SW 1271 (cell line): ENCODE measurements at places on chromosomes 13 and 19.

DNA sequence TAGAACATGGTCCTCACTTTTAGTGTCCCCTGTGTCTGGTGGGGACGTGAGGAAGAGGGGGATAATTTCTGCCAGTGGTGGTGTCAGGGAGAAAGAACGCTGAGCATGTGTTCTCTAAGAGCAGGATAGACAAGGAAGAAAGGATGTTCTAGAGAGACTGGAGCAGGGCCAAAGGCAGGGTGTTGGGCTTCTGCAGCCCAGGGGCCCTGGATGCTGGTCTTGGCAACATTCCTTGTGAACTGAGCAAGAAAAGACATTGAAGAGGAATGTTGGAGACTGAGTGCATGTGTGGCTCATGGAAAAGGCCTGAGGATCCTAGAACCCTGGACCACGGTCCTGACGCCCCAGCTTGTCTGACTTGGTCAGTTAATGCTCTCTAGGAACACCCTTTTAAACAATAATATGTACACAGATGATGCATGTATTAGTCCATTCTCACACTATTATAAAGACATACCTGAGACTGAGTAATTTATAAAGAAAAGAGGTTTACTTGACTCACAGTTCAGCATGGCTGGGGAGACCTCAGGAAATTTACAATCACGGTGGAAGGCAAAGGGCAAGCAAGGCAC lies 33.6 kb upstream of the SLC10A2 start:
- no peak for DNase-seq

DNA sequence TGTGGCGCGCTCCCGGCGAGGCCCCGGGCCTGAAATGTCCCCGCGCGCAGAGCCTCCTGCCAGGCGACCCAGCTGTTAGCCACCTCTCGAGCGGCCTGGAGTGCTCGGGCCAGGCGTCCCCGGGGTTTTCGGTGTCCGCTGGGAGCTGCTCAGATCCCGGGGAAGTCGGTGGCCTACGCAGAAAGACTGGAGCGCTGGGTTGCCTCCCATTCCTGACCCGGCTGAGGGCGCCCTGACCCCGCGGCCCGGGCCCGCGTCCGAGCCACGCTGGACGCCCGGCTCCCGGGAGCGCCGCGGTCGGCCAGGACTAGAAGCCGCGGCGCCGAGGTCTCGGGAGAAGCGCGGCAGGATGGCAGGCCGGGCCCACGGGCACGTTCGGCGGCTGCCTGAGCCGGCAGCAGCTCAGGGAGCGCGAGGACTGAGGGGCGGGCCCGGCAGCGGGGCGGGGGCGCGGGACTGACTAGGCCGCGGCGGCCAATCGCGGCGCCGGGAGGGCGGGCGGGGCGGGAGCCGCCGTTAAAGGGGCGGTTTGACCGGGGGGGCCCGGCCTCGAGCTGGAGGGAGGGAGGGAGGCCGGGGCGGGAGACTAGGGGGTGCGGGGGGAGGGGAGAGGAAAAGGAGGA lies 1.3 kb upstream of the ZIC2 start:
- DNase-seq = peak; percentile 90

GRCh38 chr19:4548238-4548584 lies 8.4 kb upstream of the LRG1 start:
- no peak for DNase-seq

- DNase-seq = no peak
Observed at GRCh38 chr13:103639326-103639725, 573.1 kb upstream of the SLC10A2 start.

DNA sequence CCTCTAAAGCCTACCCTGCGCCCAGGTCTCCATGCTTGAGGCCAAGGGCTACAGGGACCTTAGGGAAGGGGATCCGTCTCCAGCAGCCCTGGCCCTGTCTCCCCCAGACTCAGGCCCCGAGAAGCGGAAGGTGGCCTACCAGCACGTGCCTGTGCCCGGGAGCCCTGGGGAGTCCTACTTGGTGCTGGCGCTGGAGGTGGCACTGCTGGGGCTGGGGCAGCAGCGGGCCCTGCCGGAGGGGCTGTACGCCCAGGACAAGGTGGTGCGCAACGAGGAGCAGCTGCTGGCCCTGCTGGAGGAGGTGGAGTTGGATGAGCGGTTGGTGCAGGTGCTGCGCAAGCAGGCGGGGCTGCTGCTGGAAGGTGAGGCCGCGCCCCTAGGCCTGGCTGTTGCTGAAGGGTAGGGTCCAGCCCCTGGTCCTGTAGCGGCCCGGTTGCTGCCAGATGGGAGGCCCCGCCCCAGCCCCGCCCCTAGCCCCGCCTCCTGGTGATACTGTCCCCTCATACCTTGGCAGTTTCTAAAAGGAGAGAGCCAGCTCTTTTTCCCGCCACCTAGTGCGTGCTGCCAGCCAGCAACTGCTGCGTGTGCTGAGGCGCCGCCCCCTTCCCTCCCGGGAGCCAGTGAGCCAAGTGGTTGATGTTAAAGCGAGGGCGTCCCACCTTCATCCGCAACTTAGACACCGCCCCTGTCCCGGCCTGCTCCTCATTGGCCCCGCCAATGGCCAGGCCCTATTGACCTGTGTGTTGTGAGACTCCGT lies 22.6 kb downstream of the ZSWIM4 start:
- DNase-seq = no peak
